Activated naive CD8-positive, alpha-beta T cell treated with anti-CD3 and anti-CD28 coated beads, Interleukin-2, amount 10 ng/mL, durations not matched to agents 7 days and 5 days (primary cell): ENCODE measurements at places on chromosomes 12 and 14. TPM values are rescaled to one million over a fixed set of nuclear protein-coding genes. Genes with fewer than 3 reads are reported as not detected.

SYNDIG1L gene
- not detected for total RNA-seq

DNA sequence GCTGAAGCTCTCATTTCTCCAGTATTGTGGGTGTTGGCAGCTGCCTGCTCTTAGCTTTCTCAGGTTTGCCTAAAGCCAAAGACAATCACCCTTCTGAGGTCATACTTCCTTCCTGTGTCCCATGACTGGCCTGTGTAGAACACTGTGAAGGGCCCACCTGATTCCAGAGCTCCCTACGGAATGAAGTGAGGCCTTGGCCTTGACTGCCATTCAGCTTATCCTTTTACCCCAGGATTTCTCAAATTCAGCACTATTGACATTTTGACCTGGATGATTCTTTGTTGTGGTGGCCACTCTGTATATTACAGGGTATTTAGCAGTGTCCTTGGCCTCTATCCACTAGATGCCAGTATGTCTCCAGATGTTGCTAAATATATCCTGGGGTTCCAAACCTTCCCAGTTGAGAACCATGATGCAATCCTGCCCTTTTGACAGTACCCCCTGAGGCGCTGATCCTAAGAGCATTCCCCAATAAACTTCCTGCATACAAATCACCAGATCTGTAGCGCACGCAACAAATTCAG, 112.3 kb upstream of the KRR1 start:
- DNase-seq = no peak

- no peak for DNase-seq
These were observed 1.8 kb downstream of the SDR39U1 start for GRCh38 chr14:24440606-24441399.

DNA sequence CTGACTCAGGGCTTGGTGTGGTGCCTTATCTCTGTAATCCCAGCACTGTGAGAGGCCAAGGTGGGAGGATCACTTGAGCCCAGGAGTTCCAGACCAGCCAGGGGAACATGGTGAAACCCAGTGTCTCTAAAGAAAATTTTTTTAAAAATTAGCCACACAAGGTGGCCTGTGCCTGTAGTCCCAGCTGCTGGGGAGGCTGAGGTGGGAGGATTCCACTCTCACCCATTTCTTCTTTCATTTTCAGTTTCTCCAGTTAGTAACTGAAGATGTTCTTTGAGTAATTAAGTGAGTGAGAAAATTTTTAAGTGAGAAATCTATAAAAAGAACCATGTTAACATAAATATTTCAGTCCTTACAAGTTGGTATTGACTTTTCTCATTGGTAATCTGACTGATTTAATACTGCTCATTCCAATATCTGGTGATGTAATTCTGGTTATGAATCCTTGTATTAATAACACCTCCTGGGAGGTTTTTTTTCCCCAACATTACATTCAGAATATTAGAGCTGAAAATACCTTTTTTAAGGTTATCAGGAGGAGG, 6.1 kb downstream of the METTL3 start:
- no peak for DNase-seq

INHBC gene
- total RNA-seq = not detected

NKX2-1 gene
- not detected for total RNA-seq

DNA sequence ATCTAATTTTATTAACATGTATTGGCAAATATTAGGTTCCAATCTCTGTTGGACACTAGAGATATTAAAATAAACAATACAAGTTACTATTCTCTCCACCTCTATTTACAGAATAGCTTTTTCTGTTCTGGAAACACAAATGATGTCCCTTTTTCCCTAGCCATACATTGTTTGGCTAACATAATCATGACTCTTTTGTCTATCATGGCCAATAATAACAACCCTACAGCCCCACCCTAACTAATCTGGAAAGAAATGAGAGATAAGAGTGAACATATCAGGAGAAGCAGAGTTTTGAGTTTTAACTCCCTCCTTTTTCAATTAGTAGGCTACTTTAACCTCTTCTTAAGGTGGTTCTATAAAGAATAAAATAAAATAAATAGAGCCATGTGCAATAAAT, 40.2 kb downstream of the RASSF9 start:
- no peak for DNase-seq

GRCh38 chr12:1574865-1575259, 19.5 kb downstream of the FBXL14 start:
- no peak for DNase-seq

DNA sequence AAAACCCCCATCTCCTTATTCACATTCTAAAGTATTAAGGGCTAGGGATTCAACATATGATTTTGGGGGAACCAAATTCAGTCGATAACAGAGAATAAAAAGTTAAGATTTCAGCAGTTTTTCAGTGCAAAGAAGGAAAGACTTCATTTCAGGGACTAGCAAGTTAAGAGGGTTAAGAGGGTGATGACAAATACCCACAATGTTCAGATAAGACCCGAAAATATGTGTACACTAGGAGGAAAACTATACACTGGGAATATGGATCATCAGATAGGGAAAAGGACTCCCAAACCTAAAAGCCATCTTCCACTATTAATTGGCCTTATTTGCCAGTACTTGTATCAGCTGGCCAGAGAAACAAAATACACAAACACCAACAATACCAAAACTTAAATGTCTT, 824.2 kb downstream of the SLC16A7 start:
- no peak for DNase-seq

DNA sequence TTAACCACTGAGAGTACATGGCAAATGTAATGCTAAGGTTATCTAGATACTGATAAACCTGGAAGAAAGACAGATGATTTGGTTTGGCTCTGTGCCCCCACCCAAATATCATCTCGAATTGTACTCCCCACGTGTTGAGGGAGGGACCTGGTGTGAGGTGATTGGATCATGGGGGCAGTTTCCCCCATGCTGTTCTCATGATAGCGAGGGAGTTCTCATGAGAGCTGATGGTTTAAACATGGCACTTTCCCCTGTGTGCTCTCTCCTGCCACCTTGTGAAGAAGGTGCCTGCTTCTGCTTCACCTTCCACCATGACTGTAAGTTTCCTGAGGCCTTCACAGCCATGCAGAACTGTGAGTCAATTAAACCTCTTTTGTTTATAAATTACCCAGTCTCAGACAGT, 14.2 kb downstream of the NOXRED1 start:
- no peak for DNase-seq
